Mammary epithelial cell (primary cell): ENCODE measurements at places on chromosomes 7 and 10. TPM values are rescaled to one million over a fixed set of nuclear protein-coding genes. Genes with fewer than 3 reads are reported as not detected.

Gene CFAP43
- not detected in 2 replicates for total RNA-seq

DNA sequence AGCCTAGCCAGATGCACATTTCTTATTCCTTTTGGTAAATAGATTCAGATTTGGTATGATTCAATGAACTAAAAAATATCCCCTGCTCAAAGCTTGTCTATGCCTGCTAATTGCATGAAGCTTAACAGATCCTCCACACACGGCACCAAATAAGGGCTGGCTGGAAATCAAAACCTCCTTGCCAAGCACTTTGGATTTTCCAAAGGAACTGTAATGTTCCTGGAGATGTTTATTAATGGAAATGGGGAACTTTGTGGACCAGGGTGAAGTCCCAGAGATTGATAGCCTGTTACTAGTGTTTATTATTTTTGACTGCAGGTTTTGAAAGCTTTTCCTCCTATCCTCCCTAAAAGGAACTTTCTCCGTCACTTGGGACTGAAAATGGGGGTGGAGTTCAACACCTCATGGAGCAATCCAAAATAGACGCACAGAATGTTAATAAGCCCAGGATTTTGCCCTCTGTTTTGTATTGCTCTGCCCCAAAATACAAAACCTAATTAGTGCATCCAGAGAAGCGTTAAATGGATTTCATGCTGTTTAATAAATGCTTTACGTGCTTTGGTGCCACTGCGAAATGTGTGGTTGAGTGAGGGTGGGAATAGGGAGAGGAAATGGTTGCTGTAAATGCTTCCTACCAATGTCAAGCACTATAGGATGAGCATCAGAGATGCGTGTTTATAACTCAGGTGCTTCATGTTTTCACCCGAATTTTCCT lies 1027.7 kb downstream of the LRMDA start:
- DNase-seq: no peak

Gene SPDYE11
- 0.17 TPM for total RNA-seq

DNA sequence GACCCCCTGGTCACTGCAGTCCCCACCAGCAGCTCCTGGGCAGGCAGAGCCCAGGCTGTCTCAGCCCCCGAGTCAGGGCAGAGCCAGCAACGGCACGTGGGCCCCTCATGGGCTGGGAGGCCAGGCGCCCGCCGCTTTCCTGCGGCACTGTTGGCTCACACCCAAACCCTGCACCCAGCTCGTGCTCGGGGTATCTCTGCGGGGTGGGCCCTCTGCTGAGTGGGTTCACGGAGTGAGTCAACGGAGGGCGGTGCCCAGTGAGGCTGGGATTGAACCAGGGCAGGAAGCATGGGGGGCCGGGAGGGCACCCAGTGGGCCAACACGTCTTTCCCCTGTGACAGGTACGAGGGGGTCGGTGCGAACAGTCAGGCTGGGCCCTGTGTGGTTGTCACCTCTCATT lies 28.9 kb downstream of the ADAP1 start:
- no peak for DNase-seq

Gene PLAU
- 85.7 TPM for total RNA-seq

Gene PLA2G12B
- total RNA-seq: not detected in 2 replicates

Gene HSPA12A
- total RNA-seq: 6.1 and 10.9 TPM in 2 replicates

DNA sequence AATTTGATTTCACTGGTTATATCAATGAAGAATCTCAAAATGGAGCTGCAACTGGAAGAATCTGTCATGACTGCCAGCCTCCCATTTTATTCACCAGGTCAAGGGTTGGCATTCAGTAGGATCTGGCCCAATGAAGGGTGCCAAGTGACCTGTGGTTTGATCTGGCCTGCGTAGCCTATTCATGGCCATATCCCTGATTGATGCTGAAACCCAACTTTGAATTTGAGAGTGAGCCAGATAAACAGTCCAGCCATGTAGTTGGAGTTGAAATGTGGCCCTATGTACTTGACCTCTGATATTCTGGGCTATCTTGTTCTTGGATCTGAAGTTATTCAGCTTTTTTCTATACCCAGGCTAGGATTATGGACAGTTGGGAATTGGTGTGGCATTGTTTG lies 1.5 kb downstream of the MKLN1 start:
- DNase-seq: no peak

DNA sequence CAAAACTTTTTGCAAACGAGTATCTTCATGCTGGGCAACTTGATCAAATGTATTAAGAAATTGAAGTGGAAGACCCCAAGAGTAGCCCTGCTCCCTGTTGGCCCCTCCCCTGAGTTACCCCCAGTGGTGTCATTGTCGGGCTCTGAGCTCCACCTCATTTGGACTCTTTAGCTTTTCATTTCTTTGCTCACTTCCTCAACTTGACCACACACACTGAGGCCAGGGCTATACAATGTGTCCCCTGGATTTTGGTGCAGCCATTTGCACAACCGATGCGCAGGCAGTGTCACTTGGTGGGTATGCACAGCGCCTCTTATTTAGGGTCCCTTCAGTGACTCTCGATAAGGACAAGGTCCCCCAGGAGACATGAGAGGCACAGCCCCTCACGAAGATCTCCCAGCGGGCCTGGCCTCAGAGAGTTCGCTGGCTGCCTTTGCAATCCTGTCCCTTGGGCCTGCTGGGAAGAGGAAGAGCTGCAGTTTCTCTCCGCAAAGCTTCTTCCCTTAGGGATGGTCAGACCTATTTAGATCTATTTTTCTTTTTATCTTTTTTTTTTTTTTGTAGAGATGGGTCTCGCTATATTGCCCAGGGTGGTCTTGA lies 2.5 kb upstream of the MUC3A start:
- no peak for DNase-seq

Gene C10orf105
- total RNA-seq: under 0.01 TPM

Gene ACTA2
- total RNA-seq: 341 TPM

Gene FOXL3
- total RNA-seq: not detected

- peak; percentile 56 for DNase-seq
Observed at GRCh38 chr10:109934958-109935793, 11.9 kb upstream of the XPNPEP1 start.

GRCh38 chr10:93028883-93029282 lies 31.7 kb upstream of the CYP26C1 start:
- peak; percentile 54 for DNase-seq

- no peak for DNase-seq
Observed at GRCh38 chr10:131726076-131726880, 174.5 kb upstream of the PPP2R2D start.

- DNase-seq: no peak
Observed at GRCh38 chr10:113765910-113766309, 14.4 kb downstream of the PLEKHS1 start.

Gene FLNC
- total RNA-seq: 1.8 TPM

DNA sequence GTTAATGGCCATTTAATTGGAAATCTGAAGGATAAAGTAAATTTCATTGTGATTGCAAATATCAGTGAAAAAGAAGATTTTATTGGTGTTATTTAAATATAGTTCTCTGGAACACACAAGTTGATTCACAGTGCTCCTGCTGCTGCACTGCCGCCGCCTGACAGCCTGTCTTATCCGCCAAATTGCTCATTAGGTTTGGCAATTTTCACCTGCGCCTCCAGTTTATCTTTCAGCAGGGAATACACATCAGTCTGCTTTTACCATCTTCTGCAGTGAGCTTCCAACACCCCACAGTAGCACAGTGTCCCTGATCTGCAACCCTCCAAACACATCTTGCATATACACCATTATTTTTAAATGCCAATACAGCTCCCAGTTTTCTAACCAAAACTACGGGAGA lies 308.3 kb downstream of the PARD3 start:
- DNase-seq: no peak

Gene CH25H
- total RNA-seq: not detected in 2 replicates

- DNase-seq: no peak
Observed at GRCh38 chr7:118502235-118502634, 277.7 kb downstream of the ANKRD7 start.

GRCh38 chr7:117424090-117424829 lies 3.0 kb downstream of the ASZ1 start:
- DNase-seq: no peak

Gene NPSR1
- total RNA-seq: not detected in 2 replicates

- DNase-seq: no peak
Observed at GRCh38 chr7:2093843-2094220, 138.9 kb downstream of the MAD1L1 start.

DNA sequence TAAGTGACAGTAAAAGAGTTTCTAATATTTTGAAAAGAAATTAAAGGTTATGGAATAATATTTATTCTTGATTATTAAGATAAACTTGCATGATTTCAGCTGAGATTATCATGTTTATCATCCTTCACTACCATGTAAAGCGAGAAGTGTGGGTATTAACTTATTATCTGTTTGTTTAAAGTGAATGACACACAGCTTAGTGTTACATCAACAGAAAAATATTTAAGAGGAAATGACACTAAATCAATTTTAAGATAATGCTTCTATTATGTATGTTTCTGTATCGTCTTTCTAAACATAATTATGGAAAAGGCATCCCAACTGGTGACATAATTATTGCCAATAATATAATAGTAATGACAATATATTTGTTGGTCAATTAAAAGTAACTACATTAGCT lies 213.1 kb downstream of the PCDH15 start:
- DNase-seq: no peak

- no peak for DNase-seq
Observed at GRCh38 chr10:65903620-65904019, 1022.2 kb upstream of the LRRTM3 start.

Gene SFTPA1
- not detected for total RNA-seq

DNA sequence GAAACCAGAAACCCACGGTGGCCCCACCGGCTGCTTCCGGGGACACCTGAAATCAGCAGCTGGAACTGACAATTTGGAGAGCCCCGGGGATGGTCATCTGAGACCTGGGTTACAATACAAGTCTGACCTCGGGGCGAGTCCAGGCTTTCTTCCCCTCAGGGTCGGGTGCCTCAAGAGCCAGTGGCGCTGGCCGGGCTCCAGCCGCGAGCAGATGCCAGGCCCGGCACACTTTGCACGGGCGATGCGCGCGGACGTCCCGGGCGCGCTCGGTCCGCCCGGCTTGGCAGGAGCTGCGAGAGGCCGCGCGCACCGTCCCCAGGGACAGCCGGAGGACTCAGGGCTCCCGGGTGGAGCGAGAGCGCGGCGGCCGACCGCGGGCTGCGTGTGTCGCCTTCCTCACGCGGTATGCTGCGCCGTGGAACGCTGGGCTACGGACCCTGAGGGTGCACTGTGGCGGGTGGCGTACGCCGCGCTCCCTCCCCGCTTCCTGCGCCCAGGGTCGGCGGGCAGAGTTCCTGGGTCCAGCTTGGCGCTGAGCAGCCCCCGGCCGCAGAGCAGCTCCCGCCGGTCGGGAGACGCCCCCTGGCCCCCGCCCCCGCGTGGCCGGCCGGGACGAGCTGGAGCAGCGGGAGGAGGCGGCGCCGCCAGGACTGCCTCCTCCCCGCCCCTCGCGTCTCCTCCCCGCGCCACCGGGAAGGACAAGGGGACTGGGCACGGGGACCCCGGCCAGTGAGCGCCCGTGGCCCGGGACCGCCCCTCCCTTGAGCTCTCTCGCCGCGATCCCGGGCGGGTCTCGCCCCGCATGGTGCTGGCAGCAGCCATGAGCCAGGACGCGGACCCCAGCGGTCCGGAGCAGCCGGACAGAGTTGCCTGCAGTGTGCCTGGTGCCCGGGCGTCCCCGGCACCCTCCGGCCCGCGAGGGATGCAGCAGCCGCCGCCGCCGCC lies at the start of gene RBM20:
Gene RBM20 (plus strand): TSS at position 684 of the 945 bp plus-strand sequence. CDS start 119 bp downstream, at position 803.
- peak; percentile 43 for DNase-seq

- no peak for DNase-seq
Observed at GRCh38 chr10:36110097-36110496, 468.0 kb upstream of the FZD8 start.

DNA sequence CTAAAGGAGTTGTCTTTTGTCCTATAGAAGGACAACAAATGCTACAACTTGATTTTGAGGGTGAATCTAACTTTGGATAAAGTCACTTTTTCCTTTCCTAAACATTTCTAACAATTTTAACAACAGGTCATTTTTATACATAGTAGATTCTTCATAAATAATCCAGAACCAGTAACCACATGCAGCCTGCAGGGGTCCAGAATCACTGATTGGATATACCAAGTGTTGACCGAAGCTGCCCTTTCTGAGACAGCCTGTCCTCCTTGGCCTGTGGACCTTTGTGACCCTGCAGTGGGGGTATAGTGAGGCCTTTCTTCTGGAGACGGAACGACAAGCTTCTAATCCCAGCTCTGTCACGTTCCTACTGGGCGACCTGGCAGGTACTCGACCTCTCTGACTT lies 34.8 kb upstream of the LAMB4 start:
- no peak for DNase-seq
